Nucleus accumbens (tissue), 56 donors: ENCODE measurements at places on chromosomes 11 and 22.

- DNase-seq = no peak
Observed at GRCh38 chr11:9643751-9644150, 20.1 kb upstream of the SWAP70 start.

- no peak for DNase-seq
Observed at GRCh38 chr22:19194766-19195536, 16.4 kb upstream of the SLC25A1 start.

DNA sequence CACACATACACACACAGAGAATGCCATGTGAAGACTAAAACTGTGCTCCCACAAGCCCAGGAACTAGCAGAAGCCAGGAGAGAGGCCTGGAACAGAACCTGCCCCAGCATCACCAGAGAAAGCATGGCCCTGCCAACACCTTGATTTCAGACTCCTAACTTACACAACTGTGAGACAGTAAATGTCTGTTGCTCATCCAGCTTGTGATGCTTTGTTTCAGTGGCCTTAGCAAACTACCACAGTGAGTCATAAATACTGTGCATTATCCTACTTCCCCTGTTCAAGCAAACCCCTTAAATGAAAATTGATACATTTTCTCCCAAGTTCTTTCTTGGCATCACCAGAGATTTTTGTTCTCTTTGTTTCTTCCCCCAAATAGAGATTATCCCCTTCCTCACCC, 1539.4 kb upstream of the TENM4 start:
- no peak for DNase-seq

GRCh38 chr22:36577019-36577418, 48.1 kb upstream of the EIF3D start:
- DNase-seq = no peak

- DNase-seq = no peak
Observed at GRCh38 chr11:26134481-26135355, 197.2 kb upstream of the ANO3 start.

- DNase-seq = no peak
Observed at GRCh38 chr11:92697461-92698312, 271.8 kb upstream of the MTNR1B start.

DNA sequence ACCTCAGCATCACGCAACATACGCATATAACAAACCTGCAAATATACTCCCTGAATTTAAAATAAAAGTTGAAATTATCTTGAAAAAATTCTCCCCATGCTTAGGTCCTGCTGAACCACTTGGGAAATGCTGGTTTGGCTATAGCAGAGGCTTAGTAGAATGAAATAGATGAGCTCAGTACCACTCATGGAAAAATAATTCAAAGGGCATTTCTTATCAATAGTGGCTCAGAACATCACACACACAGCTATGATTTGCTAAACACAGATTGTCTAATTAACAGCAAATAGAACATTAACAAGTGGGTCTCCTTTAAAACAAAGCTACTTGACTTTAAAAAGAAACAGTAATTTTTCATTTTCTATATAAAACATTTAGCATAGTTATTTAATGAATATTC, 21.5 kb downstream of the ELMOD1 start:
- no peak for DNase-seq

DNA sequence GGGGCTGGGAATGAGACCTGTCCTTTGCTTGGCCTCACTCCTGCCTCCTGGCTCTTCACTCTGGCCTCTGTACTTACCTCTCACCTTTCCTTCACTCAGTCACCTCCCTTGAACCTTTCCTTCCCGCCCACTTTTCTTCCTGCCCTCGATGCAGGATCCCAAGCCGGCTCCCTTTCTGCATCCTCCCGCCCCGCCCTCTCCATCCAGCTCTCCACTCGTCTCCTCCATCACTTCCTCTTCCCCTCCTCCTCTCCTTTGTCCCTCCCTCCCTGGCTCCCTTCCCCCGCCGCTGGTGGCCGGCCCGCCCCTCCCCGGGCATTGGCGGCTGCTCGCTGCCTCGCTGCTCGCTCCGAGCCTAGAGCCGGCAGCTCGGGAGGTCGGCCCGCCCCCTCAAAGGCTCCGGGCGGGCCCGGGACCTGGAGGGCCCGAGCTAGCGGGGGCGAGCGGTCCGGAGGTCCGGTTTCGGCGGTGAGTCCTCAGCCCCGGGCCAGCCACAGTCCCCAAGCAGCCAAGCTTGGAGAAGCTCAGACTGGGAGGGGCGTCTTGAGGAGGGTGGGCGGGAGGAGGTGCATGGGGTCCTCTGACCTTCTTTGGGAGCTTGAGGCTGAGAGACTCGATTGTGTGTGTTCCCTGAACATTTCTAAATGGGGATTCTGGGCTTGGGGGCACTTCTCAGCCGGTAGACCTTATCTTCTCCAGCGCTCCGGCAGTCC, 13.8 kb downstream of the PHLDB1 start:
- DNase-seq = peak; percentile 90

DNA sequence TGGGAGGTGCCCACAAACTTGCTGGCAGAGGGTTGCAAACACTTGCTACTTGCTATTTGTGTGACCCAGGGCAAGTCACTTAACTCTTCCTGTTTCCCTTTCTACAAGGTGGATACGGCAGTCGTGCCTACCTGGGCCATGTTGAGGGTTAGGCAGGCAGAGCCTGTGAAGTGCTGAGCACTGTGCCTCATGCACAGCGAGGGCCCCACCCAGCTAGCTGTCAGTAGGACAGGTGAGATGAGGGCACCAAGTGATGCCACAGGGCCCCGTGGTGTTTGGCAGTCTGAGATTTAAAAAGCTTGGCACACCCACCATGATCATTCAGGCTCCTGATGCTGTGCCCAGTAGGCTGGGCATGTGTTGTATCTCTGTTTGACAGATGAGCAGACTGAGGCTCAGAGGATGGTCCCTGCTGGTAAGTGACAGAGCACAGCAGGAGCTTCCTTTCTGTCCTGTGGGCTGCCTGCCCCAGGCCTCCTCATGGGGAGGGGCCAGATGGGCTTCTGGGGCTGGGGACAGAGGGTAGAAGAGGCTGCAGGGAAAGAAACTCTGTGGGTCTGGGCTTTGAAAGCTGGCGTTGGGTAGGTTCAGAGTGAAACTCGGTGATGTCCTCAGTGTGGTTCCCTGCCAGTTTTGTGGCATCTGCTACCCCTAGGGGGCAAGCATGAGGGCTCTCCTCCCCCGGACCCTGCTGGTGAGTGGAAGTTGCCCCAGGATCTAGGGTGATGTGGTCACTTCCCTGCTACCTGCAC, 59.3 kb downstream of the TSPAN18 start:
- no peak for DNase-seq
